ENCODE measurements at places on chromosomes 6 and 20.

GRCh38 chr6:113848811-113849210, 8.3 kb upstream of the MARCKS start:
- DNase-seq, result no peak

DNA sequence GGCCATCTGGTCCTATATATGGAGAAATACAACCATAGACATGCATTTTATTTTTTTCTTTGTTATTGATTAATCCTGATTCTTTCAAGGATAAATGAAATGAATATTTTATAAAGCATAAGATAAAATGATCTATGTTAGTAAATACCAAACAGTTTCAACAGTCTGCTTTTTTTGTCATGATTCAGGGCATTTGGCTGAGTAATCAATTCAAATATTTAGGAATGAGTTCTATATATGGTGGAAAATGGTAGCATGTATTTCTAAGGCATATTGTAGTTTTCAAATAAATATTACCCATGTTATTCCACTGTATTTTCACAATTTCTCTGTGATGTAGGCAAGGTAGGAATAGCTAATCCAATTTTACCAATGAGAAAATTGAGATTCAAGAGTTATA, 287.5 kb upstream of the FKBP1C start:
- no peak for DNase-seq

DNA sequence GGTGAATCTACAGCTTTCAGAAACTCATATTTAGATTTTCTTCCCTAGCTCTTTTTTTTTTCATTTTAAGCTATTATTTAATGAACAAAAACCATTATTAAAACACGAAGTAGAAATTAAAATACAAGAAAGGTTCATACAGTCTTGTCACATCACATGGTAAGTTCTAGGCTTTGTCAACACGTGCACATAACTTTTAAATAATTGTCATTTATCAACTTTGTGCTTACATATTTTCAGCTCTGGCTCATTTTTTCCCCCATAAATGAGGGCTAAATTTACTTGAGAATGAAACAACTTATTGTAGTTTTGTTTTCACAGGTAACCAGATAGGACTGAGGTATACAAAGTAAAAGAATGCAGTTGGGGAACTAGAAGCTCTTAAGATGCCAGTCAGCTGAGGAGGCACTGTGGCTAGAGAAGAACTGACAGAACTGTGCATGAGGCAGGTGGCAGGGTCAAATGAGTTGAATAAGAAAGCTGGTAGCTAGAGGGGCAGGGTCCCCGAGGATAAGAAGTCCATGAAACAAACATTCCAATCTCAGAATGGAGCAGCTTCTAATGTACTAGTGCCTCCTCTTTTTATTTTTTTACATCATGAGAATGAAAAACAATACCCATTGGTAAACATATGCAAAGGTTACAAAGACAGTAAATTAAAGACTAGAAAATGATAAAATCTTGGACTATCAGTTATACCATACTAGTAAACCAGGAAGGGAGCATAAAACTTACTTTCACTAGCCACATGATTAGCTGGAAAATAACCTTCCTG, 141.5 kb downstream of the MYB start:
- no peak for DNase-seq

DNA sequence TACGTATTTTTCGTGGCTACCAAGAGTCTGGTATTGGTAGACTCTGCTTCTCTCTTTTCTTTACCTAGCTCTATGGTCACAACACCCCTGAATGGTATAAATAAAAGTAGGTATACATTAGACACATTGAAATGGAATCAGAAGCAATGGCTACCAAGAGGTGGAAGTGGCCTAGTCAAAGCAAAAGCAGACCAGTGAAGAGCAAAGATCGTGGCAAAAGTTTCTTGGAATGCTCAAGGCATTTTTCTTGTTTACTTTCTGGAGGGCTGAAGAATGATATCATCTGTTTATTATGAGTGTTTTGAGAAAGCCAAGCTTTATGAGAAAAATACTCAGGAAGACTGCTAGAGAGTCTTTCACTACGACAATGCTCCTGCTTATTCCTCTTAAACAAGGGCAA, 28.6 kb upstream of the MOCS1 start:
- DNase-seq, result no peak

GRCh38 chr20:16846006-16846405, 97.8 kb downstream of the OTOR start:
- no peak for DNase-seq

GRCh38 chr6:101851911-101852310, 458.4 kb downstream of the GRIK2 start:
- DNase-seq, result no peak

DNA sequence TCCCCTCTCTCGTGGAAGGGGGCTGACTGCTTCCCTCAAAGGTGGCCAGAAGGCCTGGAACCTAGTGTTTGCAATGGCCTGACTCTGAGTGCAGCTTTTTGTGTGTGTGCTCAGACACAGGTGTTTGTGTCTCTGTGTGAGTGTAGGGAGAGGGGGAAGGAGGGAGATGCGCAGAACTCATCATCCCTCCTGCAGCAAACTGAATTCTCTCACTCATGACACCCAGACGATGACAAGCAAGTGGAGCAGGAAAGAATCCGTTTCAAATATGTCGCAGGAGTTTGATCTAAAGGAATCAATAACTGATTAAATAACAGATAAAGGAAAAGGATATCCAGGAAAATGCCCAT, 101.4 kb downstream of the TNFAIP3 start:
- DNase-seq, result no peak

DNA sequence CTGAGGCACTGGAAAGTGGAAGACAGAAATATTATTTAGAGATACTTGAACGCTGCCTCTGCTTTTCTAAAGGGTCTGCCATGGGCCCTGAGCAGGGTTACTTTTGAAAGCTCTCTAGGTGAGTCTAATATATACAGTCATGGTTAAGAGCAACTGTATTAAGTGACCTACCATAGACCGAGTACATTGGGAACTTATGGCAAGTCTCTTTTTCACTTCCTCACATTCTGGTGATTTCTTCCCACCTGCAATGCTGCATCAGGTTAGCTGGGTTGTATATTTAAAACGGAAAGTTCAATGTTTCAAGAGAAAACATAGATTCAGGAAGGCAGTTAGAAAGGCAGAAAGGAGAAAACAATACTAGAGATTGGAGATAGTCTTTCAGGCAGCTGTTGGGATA, 154.7 kb downstream of the PHF3 start:
- DNase-seq, result no peak

- no peak for DNase-seq
These were observed 160.1 kb upstream of the BEND3 start for GRCh38 chr6:107275330-107275865.

DNA sequence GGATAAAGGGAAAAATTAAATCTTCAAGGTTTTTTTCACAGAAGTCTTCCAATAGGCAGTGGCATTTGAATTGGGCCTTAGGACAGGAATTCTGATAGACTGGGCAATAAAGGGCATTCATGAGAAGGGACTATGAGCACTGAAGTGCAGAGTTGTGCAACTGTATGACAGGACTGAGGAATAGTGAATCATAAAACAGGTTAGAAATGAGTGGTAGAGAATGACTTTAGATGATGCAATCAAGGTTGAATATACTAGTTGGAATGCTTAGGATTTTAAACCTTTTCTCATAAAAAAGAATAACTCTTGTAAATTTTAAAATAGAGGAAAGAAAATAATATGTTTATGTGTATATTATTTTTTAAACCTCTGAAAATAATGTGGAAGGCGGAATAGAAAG, 944.7 kb downstream of the PHF3 start:
- DNase-seq, result no peak

- no peak for DNase-seq
These were observed 96.9 kb downstream of the CD164 start for GRCh38 chr6:109285366-109285765.

DNA sequence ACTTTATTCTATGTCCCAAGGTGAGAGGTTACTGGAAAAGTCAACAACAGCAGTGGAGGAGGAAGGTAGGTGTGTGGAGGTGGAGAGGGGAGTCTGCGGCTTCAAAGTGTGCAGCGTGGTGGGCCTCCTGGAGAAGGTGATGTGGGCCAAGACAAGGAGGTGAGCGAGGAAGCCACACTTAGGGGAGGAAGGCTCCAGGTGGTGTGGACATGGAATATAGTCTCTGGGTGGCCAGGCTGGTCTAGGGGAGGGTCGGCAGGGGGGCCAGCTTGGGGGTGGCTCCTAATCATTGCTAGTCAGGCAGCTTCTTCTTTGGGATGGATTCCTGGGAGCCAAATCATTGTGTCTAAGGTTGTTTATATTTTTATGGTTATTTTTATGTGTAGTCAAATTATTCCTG, 111.5 kb upstream of the CDH4 start:
- DNase-seq, result no peak

GRCh38 chr20:10590950-10591671, 82.7 kb downstream of the JAG1 start:
- no peak for DNase-seq
